ENCODE measurements at places on chromosomes 1 and 21.

DNA sequence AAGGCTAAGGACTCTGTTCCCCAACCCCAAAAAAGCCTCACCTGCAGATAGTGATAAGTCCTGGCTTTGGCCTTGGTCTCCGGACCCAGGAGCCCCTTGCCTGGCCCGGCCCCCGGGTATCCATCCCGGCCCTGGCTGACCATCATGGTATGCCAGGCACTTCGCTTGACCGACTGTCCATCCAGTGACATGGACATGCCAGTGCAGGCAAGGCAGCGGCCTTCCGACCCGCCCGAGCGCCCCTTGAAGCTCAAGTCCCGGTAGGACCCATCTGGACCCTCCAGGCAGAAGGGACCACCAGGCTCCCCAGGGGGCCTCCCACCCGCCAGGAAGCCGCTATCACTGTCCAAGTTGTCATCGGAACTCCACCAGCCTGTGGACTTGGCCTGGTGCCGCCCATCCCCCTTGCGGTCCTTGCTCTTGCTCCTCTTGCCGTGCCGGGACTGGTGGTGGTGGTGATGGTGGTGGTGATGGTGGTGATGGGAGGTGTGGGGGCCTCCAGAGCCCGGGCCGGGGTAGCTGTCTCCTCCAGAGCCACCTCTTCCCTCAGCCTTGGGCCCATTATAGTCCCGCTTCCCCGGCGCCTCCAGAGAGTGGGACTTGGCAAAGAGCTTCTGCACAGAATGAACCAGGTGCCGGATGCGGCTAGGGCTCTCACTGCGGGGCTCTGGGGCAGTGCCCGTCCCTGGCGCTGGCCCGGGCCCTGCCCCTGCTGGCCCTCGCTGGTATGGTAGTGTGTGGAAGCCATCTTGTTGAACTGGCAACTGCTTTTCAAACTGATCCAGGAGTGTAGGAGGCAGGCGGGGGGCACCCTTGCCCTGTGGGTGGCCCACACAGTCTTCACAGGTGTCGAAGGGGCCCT, 25.0 kb downstream of the DLGAP3 start:
- no peak for DNase-seq

- DNase-seq = no peak
These were observed 23.1 kb upstream of the RAP1A start for GRCh38 chr1:111596499-111596898.

DNA sequence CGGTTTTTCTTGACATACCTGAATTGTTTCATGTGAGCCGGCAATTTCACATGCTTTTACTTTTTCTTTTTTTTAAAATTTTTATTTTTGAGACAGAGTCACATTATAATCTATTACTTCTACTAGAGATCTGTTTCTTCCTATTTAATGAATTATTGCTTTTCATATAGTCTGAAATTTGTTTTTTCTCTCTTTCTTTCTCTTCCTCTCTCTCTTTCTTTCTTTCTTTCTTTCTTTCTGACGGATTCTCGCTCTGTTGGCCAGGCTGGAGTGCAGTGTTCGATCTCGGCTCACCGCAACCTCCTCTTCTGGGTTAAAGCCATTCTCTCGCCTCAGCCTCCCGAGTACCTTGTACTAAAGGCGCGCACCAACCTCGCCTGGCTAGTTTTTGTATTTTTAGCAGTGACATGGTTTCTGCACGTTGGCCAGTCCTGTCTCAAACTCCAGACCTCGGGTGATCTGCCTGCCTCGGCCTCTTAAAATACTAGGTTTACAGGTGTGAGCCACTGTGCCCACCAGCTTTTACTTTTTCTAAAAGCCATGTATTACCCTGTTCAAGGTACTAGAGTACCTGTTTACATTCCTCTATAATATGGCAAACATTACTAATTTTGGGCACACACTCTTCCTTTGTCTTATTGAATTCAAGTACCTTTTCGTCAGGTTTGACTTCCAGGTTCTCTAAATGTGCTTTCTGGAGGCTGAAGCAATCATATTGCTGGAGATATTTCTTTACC, 86.5 kb upstream of the RHOU start:
- DNase-seq = no peak

- no peak for DNase-seq
These were observed 34.6 kb downstream of the OBSCN start for GRCh38 chr1:228242409-228242808.

DNA sequence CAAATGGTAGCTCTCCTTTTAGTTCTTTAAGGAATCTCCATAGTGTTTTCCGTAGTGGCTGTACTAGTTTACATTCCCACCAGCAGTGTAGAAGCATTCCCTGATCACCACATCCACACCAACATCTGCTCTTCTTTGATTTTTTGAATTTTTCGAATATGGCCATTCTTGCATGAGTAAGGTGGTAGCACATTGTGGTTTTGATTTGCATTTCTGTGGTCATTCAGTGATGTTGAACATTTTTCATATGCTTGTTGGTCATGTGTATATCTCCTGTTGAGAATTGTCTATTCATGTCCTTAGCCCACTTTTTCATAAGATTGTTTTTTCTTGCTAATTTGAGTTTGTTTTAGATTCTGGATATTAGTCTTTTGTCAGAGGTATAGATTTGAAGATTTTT, 84.6 kb upstream of the B3GALT2 start:
- DNase-seq = no peak

- DNase-seq = no peak
These were observed 5.3 kb downstream of the STUM start for GRCh38 chr1:226553924-226554282.

DNA sequence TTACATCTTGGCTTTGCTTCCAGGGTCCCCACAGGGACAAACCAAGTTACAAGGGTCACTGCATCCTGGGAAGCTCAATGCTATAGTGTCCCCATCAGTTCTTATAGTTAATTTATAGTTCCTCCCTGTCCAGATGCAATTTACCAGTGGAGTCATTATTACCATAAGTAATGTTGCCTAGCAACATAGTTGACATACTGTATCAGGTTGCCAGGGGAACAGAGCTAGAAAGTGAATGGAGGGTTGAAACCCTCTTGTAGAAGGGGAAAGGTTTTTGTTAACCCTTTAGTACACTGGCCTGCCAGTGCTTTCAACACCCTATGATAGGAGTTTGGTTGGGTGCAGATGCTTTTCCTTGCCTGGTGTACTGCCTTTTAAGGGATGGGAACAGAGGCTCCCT, 34.3 kb upstream of the TTC4 start:
- DNase-seq = peak; percentile 72

DNA sequence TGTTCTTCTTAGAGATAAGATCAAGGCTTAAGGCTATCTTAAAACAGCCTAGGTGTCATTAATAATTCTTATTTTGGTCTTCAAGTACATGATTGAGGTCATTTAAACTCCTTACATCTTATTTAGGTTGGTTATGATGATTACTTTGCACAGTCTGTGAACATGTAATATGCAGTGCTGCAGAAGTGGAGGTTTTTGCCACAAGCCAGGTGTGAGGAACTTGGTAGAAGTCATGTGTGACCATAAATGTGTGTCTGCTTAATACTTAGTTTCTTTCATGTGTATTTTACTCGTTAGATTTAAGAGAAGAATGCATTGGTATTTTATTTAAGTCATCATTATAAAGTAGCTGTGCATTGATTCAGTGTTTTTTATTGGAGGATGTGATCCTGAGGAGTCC, 10.1 kb downstream of the ATG4C start:
- DNase-seq = no peak

GRCh38 chr1:64886877-64887276, 79.5 kb downstream of the JAK1 start:
- DNase-seq = no peak

DNA sequence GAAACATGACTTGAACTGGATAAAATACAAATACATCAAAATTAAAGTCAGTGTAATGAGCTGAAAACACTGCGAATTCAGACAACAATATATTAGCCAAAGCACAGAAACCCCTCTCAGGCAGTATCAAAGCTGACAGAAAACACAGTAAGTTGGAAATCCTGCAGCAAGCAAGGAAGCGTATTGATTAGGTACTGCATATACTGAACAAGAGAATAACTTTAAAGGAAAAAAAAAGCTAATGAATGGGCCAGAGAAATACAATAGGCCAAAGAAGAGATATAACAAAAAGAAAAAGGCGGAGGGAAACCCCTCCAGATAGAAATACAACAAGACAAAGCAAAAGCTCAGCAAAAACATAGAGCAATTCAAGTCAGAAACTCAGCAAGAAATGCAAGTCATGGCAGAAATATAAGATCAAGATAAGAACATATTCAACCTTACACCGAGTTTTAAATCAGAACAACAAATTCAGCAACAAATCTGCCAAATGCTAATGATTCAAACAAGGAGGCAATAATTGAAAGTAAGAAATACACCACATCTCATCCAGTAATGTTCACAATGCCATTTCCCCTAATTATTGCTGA, 299.0 kb downstream of the USH2A start:
- DNase-seq = no peak

- DNase-seq = no peak
These were observed 575.7 kb upstream of the ZP4 start for GRCh38 chr1:238466459-238466858.

DNA sequence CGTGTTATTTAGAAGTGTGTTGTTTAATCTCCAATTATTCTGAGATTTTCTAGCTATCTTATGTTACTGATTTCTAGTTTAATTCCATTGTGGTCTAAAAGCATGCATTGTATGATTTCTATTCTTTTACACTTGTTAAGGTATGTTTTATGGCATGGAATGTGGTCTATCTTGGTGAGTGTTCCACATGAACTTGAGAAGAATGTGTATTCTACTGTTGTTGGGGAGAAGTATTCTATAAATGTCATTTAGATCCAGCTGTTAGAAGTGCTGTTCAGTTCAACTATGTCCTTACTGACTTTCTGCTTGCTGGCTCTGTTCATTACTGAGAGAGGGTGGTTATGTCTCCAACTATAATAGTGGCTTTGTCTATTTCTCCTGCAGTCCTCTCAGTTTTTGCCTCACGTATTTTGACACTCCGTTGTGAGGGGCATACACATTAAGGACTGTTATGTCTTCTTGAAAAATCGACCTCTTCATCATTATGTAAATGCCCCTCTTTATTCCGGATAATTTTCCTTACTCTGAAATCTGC, 12.0 kb upstream of the PLA2G5 start:
- peak; percentile 18 for DNase-seq

DNA sequence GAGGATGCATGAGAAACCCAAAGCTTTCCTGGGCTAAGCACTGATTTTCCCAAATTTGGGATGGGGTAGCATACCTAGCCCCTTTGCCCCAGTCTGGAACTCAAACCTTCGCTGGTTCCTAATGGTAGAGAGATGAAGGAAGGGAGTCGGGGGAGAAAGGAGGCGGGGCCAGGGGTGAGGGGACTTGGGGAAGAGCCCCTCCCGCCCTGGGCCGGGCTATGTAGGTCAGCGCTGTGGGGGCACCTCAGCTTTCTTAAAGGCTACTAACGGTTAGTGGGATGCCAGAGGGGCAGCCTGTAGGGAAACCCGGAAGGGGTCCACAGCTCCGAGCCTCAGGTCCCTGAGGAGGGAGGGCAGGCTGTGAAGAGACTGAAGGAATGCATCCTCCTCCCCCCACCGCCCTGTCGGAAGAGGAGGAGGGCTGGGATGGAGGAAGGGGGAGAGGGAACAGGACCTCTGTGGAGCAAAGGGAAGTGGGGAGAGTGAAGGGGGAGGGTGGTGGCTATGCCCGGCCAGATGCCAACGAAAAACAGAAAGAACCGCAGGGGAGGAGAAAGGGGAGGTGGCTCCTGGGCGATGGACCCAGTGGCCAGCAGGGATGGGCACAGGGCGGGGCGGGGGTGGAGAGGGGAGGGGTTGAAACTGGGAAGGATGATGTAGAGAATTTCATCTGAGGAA, 1.3 kb downstream of the CADM3 start:
- peak; percentile 83 for DNase-seq

DNA sequence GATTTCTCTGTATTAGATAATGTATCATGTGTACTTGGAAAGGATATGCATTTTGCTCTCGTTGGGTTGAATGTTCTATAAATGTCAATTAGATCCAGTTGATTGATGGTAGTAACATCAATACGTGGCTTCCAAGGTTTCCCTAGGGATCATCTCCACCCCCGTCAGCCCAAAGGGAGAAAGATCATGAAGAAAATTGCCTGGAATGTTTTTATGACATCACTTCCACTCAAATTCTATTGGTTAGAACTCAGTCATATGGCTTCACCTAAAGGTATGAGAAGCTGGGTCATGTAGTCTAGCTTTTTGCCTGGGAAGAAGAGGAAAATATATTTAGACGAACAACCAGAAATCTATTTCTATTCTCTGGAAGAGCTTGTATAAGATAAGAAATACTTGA, at the start of gene C1orf185:
C1orf185 (plus strand) TSS at position 253 of the 400 bp plus-strand sequence; CDS start at position 259, 6 bp downstream.
- DNase-seq = no peak

- DNase-seq = no peak
These were observed 4.6 kb downstream of the NBL1 start for GRCh38 chr1:19648689-19649088.

- no peak for DNase-seq
These were observed 13.4 kb downstream of the HYI start for GRCh38 chr1:43440358-43440757.

GRCh38 chr1:14292520-14292919, 306.0 kb upstream of the KAZN start:
- DNase-seq = no peak

GRCh38 chr1:204513117-204513716, 3.0 kb upstream of the MDM4 start:
- no peak for DNase-seq

DNA sequence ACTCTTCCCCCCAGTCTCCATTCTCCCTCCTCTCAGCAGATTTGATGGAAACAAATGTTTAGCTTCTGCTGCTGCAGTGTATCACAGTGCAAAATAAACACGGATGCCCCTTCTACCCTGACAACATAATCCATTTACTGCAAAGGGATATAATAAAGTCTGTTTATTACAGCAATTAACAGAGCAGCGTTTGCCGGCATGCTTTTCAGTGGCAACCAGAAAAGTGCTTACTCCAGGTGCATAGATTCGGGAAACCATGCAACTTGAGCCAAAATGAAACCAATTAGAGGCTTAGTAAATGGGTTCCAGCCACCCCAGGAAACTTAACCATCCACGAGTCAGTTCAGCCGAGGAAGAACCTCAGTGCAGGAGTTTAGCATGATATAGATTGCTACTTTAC, 12.9 kb upstream of the LEMD1 start:
- no peak for DNase-seq

DNA sequence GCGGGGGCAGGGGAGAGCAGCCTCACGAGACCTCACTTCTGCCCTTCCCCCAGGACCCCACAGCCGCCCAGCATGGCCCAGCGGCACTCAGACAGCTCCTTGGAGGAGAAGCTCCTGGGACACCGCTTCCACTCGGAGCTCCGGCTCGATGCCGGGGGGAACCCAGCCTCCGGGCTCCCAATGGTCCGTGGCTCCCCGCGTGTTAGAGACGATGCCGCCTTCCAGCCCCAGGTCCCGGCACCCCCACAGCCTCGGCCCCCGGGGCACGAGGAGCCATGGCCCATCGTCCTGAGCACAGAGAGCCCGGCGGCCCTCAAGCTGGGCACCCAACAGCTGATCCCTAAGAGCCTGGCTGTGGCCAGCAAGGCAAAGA, 8.5 kb downstream of the ARHGEF16 start:
- no peak for DNase-seq

GRCh38 chr1:230773396-230774033, 26.3 kb downstream of the CAPN9 start:
- DNase-seq = no peak

- no peak for DNase-seq
These were observed 56.5 kb upstream of the BMP8A start for GRCh38 chr1:39434797-39435395.

Measured in spinal cord (tissue), 10 donors.